ENCODE measurements at places on chromosomes 6 and 20.

DNA sequence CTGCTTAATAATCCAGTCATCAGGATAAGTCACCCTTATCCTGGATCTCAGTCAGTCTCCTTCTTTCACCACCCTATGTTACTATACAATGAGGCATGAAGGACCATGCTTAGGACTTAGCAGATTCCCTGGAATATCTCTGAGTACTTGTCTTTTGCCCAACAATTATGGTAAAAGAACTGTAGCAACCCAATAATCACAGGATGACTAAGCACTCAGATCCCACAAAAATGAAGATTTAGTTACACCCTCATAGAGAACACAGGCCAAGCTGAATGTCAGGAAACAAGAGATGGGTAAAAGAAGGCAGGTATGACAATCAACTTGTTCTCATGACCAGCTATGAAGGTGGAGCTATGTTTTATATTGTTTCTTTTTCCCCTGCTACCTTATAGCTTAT lies 91.4 kb downstream of the EDN1 start:
- DNase-seq = no peak

GRCh38 chr20:37734228-37734985 lies 40.6 kb downstream of the CTNNBL1 start:
- no peak for DNase-seq

GRCh38 chr6:34052918-34053608 lies 92.8 kb downstream of the GRM4 start:
- DNase-seq = no peak

GRCh38 chr6:128024969-128025368 lies 124.1 kb upstream of the THEMIS start:
- no peak for DNase-seq

DNA sequence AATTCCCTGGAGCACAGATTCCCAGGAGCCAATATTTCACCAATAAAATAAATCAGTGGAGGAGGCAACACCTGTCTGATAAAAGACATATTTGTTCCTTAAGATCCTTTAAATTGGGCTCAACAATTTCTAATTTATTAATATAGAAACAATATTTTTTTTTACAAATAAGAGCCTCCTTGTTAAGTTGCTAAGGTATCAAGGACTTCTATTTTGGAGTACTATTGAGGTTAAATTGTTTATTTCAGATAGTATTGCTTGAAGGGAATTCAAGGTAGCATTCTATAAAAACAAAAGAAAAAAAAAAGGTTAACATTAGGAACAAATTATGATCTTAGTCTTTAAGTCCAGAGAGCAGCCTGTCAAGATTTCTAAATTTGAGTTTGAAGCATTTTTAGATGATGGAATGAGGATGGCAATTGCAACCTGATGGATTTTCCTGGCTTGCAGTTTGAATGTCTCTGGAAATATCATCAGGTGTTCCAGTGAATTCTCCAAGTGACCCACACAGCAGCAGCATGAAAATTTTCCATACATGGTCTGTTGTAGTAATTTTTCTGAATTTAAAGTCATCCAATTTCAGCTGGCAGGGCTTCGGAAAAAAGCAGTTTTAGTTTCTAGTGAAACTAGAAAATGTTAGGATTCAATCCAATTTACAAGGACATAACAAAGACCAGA lies 19.3 kb upstream of the NCR2 start:
- DNase-seq = no peak

- DNase-seq = no peak
Observed at GRCh38 chr6:110566346-110567125, 90.1 kb upstream of the SLC22A16 start.

- DNase-seq = no peak
Observed at GRCh38 chr6:21190701-21191100, 402.9 kb upstream of the SOX4 start.

- DNase-seq = no peak
Observed at GRCh38 chr20:39395478-39396291, 433.5 kb downstream of the DHX35 start.

GRCh38 chr6:13614126-13614925 lies 809 bp upstream of the NOL7 start:
- no peak for DNase-seq

- no peak for DNase-seq
Observed at GRCh38 chr6:82875573-82876185, 190.0 kb downstream of the UBE3D start.

- DNase-seq = no peak
Observed at GRCh38 chr6:116087437-116088027, 13.1 kb upstream of the NT5DC1 start.

GRCh38 chr20:396619-397431 lies 11.3 kb upstream of the RBCK1 start:
- DNase-seq = no peak

- no peak for DNase-seq
Observed at GRCh38 chr6:24219670-24220069, 93.7 kb downstream of the NRSN1 start.

- DNase-seq = no peak
Observed at GRCh38 chr20:47578543-47578942, 76.9 kb downstream of the NCOA3 start.

DNA sequence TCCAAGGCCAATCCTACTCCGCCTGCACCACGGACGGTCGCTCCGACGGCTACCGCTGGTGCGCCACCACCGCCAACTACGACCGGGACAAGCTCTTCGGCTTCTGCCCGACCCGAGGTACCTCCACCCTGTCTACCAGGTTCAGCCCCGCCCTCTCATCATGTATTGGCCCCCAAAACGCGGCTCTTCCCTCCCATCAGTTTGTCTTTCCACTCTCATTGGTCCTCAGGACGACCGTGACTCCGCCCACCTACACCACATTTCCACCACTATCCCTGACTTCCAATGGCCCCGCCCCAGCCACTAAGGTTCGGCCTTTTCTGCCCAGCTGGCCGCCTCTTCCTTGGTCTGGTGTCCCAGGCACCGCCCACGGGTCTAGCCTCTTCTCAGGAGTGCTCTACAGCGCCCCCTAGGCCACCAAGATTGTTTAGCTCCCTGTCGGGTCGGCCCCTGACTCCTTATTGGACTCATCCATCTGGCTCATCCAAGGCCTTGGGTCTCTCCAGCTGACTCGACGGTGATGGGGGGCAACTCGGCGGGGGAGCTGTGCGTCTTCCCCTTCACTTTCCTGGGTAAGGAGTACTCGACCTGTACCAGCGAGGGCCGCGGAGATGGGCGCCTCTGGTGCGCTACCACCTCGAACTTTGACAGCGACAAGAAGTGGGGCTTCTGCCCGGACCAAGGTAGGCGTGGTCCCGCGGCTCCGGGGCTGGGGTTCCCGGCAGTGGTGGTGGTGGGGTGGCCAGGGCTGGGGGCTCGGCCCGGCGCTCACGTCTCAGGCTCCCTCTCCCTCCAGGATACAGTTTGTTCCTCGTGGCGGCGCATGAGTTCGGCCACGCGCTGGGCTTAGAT lies 3.1 kb downstream of the MMP9 start:
- DNase-seq = no peak

- DNase-seq = no peak
Observed at GRCh38 chr20:62876501-62876901, 14.9 kb upstream of the TCFL5 start.

- DNase-seq = no peak
Observed at GRCh38 chr20:58256307-58256706, 27.9 kb upstream of the ANKRD60 start.

GRCh38 chr6:135093578-135093977 lies 39.0 kb upstream of the HBS1L start:
- no peak for DNase-seq

DNA sequence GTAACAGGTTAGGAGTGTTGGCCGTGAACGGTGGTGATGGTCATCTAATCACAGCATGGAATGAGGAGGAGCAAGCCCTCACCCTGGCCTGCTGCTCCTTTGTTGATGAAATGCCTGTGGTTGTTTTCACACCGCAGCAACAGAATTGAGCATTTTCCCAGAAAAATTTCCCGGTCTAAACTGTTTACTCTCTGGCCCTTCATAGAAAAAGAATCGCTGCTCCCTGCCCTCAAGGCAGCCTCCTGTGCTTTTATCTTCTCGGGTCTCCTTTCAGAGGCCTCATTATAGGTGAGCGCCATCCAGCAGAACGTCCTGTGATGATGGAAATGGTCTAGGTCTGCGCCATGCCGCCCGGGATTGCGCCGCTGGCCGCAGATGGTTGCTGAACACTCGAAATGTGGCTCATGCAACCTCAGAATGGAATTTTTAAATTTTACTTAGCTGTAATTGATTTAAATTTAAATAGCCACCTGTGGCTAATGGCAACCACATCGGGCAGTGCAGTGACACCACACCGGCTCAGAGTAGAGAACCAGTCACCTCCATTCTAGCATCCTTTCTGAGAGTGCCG lies 30.2 kb downstream of the PHACTR3 start:
- DNase-seq = no peak

- DNase-seq = no peak
Observed at GRCh38 chr6:71199736-71200135, 88.9 kb upstream of the OGFRL1 start.

- no peak for DNase-seq
Observed at GRCh38 chr20:63499338-63499969, 571 bp upstream of the EEF1A2 start.
